ENCODE measurements at places on chromosomes 12 and 14.

DNA sequence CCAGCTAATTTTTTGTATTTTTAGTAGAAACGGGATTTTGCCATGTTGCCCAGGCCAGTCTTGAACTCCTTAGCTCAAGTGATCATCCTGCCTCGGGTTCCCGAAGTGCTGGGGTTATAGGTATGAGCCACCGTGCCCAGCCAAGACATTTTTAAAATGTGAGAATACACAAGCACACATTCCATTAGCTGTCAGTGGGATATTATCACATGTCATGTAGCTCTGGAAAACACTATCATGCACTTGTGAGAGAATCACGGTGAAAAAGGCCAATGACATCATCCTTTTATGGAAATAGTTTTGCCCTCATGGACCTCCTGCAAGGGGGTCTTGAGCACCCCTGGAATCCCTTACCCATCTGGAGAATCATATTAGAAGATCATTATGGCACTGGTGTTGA, 28.3 kb downstream of the ERC1 start:
- no peak for DNase-seq

GRCh38 chr14:69711881-69712560, 54.9 kb upstream of the SRSF5 start:
- no peak for DNase-seq

DNA sequence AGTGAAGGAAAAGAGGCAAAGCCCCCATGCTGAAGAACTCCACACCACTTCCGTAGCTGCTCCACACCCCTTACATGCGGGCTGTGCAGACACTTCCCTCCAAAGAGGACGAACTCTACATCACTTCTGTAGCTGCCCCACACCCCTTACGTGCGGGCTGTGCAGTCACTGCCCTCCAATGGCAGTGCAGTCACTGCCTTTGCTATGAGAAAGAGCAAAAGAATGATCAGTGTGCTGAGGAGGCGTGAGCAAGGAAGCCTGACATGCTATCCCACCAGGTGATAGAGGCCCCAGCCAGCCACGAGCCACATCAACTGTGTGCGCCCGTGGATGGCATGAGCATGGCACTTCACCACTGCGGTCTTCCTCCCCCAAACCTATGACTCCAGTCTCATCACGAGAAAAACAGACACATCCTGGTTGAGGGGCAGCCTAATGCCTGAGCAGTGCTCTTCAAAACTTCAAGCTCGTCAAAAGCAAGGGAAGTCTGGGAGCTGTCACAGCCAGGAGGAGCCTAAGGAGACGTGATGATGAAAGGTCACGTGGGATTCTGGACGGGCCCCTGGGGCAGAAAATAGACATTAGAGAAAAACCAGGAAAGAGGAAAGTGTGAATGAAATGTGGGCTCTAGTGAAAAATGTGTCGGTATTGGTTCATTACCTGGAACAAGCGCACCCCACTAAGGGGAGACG, 60.8 kb upstream of the C14orf180 start:
- no peak for DNase-seq

- DNase-seq: no peak
Measured at GRCh38 chr12:57233357-57234232, 4.1 kb downstream of the SHMT2 start.

- no peak for DNase-seq
Measured at GRCh38 chr12:69837657-69838415, 12.8 kb downstream of the MYRFL start.

GRCh38 chr14:96852823-96853422, 55.7 kb downstream of the VRK1 start:
- peak; percentile 17 for DNase-seq

- no peak for DNase-seq
Measured at GRCh38 chr12:99605-100004, 33.0 kb downstream of the IQSEC3 start.

DNA sequence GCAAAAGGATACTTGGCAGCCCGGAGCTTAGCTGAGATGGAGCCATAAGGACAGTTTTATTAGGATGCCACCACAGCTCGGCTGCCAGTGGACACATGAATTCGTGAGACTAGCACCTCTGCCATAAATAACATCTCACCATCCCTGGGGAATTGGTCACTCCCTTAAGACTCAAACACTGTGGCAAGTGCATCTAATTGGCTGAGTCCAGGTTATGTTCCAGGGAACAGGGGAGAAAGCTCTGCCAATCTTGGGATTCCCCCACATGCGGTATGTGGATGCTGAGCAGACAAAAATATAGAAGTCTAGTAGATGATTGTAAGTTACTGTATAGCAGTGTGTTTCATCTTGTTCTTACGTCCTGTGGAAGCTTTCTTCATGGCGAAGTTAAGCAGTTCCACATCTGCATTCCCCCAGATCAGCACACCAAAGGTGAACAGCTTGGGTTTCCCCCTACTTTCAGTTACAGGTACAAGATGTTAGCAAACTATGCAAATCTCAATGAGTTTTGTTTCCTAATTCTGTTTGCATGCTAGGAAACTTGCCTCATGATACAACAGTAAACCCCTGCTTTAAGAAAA, 131.1 kb downstream of the ETV6 start:
- DNase-seq: no peak

GRCh38 chr14:44873536-44873935, 88.2 kb downstream of the KLHL28 start:
- no peak for DNase-seq

- DNase-seq: no peak
Measured at GRCh38 chr12:6951551-6952120, 480 bp downstream of the PTPN6 start.

DNA sequence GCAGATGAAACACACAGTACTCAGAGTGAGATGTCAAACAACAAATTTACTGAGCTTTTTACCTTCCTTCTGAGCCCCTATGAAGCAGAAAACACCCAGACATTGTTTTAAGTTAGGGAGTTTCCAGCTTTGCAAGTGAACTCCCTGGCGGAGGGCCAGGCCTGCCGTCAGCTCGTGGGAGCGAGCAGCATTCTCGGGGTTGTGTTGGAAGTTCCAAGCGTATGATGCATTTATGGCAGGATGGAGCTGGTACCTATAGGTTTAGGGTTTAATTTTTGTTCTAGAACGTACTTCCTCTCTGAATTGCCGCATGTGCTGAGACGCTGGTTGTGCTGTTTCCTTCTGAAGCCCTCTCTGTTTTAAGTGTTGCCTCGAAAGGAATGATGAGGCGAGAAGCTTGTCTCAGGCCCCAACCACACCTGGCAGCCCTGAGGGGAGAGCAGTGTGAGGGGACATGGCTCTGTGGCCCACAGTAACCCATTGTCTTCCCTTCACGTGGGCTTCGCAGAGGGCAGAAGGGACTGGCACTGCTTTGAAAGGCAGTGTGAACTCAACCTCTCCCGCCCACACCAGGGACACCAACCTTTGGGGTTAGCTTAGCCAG, 76.6 kb downstream of the SSPN start:
- DNase-seq: peak; percentile 75
